CD4-positive, alpha-beta T cell (primary cell): ENCODE measurements at places on chromosomes 1 and 21.

DNA sequence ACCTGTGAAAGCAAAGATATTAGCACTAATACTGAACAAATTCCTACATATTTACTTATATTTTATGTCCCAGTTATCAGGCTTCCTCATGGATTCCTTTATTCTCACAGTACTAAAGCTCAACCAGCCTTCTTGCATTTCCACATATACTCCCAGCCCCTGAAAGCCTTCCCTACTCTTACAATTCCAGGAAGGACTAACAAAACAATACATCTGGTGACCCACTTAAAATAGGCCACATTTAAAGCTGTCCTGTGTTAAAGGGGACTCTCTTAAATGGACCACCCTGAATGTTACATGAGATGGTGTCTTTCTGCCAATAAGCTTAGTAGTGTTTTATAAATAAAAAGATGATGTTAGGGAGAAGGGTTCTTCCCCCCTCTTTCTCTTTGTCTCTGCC lies 54.4 kb downstream of the NTMT2 start:
- H3K27me3 ChIP-seq: peaks cover 11% of the 10 kb centered on the region
- no peak overlapping the region for H3K4me3 ChIP-seq
- no peak for DNase-seq

GRCh38 chr1:76840278-76840677 lies 27.0 kb upstream of the ST6GALNAC5 start:
- DNase-seq: no peak
- no peaks in the 10 kb centered on the region for H3K27me3 ChIP-seq
- H3K36me3 ChIP-seq: no peaks in the 10 kb centered on the region
- no peak overlapping the region for H3K4me3 ChIP-seq
- no peaks in the 10 kb centered on the region for H3K4me1 ChIP-seq

DNA sequence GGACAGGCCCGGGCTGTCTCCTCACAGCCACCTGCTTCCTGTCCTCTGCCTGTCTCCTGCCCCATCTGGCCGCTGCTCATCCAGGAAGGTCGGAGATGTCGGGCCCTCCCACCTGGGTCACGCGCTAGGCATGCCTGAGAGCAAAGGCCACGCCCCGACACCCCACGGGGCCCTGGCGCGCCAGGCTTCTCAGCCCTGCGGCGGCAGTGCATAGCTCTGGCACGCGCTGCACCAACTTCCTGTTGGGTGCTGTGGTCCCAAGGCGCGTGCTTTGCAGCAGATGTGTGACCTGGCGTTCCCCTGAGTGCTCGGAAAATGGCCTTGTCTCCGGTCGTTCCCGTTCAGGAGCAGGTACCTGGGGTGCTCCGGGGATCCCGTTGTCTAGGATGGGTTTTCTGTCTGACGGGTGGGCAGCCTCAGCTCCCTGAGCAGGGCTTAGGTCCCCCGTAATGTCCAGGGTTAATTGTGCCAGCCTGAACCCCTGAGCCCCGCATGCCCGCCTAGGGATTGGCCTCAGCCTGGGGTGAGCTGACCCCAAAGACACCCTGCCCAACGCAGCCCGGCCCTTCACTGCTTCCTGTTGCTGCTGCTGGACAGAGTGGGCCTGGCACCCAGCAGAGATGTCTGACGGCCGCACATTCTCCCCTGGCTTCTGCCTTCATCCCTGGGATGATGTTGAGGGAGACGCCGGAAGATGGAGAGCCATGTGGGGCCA lies 19.4 kb upstream of the KCNAB2 start:
- H3K4me1 ChIP-seq: peaks cover 62% of the 10 kb centered on the region
- peaks cover 19% of the 10 kb centered on the region for H3K36me3 ChIP-seq
- peak; percentile 90 for DNase-seq

- H3K27me3 ChIP-seq: no peaks in the 10 kb centered on the region
- DNase-seq: no peak
- H3K4me1 ChIP-seq: no peaks in the 10 kb centered on the region
- H3K36me3 ChIP-seq: no peaks in the 10 kb centered on the region
- no peak overlapping the region for H3K4me3 ChIP-seq
- no peak overlapping the region for H3K27ac ChIP-seq
Measured at GRCh38 chr1:71522721-71523120, 441.9 kb upstream of the ZRANB2 start.

DNA sequence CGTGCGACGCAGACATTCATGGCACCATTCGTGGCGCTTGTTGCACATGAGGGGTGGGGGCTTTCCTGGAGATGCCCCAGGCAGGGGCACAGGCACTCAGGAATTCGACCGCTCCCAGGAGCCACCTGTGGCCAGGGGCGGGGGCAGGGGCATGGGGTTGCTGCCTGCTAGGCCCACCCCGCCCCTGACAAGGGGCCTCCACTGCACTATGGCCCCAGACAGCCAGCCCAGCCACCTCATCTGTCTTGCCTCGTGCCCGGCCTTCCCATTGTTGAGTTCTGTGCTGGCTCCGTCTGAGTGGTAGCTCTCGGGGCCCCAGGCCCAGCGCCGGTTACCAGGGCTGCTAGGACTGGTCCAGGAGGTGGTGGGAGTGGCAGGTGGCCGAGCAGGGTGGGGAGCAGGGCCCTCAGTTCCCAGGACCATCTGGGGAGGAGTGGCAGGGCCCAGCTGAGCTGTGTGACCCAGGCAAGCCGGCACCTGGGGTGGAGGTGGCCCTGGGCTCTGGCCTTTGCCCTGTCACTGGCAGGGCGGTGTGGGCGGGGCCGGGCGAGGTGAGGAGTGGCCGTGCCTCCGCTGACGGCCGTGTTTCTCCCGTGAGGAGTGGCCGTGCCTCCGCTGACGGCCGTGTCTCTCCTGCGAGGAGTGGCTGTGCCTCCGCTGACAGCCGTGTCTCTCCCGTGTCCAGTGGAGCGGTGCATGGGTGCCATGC lies 1.9 kb downstream of the PLCH2 start:
- no peaks in the 10 kb centered on the region for H3K4me1 ChIP-seq
- H3K36me3 ChIP-seq: no peaks in the 10 kb centered on the region
- no peak overlapping the region for H3K4me3 ChIP-seq
- DNase-seq: no peak
- no peaks in the 10 kb centered on the region for H3K27me3 ChIP-seq
- H3K27ac ChIP-seq: no peak overlapping the region

DNA sequence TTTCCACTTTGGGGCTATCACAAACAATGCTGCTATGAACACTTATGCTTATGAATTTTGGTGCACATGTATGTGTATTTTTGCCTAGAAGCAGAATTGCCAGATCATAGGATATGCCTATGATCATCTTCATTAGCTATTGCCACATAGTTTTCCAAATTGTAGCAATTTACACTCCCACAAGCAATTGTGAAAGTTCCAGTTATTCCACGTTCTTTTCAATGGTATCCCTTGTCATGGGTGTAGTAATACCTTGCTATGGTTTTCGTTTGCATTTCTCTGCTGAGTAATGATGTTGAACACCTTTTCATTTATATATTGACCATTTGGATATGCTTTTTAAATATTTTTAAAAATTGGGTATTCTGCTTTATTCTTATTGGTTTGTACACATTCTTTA lies 82.6 kb downstream of the MTR start:
- peaks cover 47% of the 10 kb centered on the region for H3K36me3 ChIP-seq
- H3K4me3 ChIP-seq: no peak overlapping the region

- H3K36me3 ChIP-seq: no peaks in the 10 kb centered on the region
- peaks cover 13% of the 10 kb centered on the region for H3K4me1 ChIP-seq
- H3K27me3 ChIP-seq: no peaks in the 10 kb centered on the region
- DNase-seq: no peak
- no peak overlapping the region for H3K27ac ChIP-seq
Measured at GRCh38 chr1:11783556-11783955, 21.6 kb downstream of the C1orf167 start.

DNA sequence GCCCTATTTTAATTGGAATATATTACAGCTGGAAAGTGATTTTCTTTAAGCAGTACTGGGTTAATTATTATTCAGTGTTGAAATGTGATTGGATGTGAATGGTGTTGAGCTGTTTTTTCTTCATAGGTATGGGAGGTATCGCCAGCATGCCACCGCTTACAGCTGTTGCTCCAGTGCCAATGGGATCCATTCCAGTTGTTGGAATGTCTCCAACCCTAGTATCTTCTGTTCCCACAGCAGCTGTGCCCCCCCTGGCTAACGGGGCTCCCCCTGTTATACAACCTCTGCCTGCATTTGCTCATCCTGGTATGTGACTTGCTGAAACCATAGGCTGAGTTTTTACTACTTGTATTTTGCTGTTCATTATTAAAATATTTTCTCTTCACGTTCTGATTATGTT lies 107.7 kb downstream of the ITSN1 start:
- no peak overlapping the region for H3K27ac ChIP-seq
- H3K27me3 ChIP-seq: no peaks in the 10 kb centered on the region
- DNase-seq: no peak
- no peak overlapping the region for H3K4me3 ChIP-seq

DNA sequence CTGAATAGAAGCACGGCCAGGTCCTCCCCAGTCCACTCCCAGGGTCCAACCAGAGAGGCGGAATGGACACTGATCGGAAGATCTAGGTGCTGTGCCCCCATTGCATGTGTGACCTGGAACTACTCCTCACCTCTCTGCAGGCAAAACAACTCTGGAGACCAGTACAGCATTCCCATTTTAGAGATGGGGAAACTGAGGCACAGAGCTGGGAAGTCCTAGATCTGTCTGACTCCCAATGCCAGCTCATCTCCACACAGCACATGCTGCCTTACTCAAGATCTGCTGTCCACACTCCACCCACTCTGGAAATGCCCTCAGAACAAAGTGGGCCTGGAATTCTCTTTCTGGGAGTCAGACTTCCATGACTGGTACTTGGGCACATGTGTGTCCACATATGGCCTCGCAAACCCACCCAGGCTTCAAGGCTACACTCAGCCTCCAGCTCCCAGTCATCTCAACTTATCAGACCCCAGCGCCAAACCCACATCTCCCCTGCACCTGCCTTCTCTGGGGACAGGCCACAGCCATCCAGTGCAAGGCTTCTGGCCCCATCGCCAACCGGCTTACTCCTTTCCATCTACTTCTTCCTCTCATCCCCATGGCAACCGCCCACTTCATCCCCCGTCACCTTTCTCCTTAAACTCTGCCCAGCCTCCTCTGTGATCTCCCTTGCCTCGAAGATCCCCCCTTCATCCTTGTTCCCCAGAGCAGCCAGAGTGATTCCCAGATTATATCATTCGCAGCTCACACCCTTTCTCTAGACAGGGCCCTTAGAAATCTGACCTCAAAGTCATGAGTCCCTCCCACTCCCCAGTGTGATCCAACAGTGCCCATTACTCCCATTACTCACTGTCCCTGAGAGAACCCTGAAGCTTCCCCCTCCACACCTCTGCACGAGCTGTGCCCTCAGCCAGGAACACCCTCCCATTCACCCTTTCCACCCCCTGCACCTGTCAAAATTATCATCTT lies 2.7 kb downstream of the COL8A2 start:
- H3K27me3 ChIP-seq: peaks cover 24% of the 10 kb centered on the region
- no peaks in the 10 kb centered on the region for H3K36me3 ChIP-seq
- no peak overlapping the region for H3K4me3 ChIP-seq
- peaks cover 16% of the 10 kb centered on the region for H3K4me1 ChIP-seq
- no peak for DNase-seq

DNA sequence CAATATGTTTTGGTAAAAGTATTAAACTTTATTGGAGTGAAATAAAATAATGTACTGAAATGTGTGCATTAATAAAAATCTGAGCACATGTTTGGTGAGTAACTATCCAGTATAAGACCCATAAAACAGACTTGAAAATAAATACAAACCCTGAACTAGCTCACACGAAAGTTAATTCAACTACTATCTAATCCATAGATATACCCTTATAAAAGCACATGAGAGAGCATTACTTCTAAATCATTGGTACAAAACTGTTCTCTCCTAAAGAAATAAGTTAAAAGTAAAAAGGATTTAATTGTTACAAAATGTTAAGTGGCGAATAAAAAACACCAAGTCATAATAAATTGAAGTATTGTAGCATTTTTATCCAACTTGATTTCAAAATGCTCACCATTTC lies 295.6 kb downstream of the PTPRC start:
- no peaks in the 10 kb centered on the region for H3K36me3 ChIP-seq
- DNase-seq: no peak
- H3K4me1 ChIP-seq: peaks cover 13% of the 10 kb centered on the region
- H3K27ac ChIP-seq: peak overlapping the region; percentile 42

DNA sequence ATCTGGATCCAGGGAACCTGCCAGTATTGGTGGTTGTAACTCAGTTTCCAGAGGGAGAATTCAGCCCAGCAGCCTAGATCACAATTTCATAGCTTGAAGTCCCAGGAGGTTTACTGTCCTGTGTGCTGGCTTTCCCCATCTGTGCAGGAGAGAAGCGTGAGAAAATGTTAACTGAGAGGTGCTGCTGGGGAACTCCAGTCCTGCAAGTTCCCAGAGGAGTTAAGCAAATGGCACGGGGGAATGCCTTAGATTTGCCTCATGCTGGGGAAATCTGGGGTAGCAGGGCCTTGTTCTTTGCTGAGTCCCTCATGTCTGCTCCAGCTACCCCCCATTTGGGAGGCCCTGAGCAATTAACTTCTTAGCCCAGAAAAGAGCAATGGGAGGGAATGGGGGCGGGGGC lies 25.1 kb upstream of the SLAMF6 start:
- H3K4me3 ChIP-seq: no peak overlapping the region
- no peaks in the 10 kb centered on the region for H3K27me3 ChIP-seq
- DNase-seq: no peak
- H3K4me1 ChIP-seq: peaks cover 29% of the 10 kb centered on the region
- H3K36me3 ChIP-seq: peaks cover 67% of the 10 kb centered on the region

- no peak overlapping the region for H3K27ac ChIP-seq
- H3K4me1 ChIP-seq: no peaks in the 10 kb centered on the region
- H3K36me3 ChIP-seq: no peaks in the 10 kb centered on the region
- peaks cover 7% of the 10 kb centered on the region for H3K27me3 ChIP-seq
Measured at GRCh38 chr1:165467706-165468105, 22.8 kb upstream of the RXRG start.

DNA sequence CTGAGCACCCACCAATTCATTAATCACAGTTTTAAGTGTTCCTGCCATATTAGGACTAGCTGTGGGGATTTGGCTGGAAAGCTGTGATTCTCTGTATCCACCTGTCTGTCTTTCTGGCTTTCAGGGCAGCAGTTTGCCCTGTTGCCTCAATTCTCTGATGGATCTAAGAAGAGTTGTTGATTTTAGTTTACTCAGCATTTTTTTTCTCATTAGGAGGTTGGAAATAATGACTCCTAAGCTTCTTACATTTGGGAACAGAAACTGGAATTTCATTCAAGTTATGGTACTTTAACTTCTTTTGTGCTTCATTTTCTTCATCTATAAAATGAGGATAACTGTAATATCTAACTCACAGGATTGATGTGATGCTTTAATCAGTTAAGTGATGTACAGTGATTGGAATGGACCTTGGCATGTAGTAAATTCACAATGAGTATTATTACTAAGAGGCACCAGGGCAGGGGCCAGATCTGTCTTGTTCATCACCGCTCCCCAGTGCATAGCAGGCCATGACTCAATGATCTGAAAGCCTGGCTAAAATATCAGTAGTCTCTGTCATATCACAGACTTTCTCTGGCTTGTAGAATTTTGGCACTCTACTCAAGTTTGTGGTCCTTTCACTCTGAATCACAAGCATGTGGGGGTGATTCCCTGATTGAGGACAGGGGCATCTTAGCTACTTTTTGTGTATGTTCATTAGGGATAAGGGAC lies 51.4 kb upstream of the GREM2 start:
- no peak overlapping the region for H3K27ac ChIP-seq
- no peak overlapping the region for H3K4me3 ChIP-seq
- no peaks in the 10 kb centered on the region for H3K27me3 ChIP-seq
- H3K4me1 ChIP-seq: peaks cover 15% of the 10 kb centered on the region

- DNase-seq: no peak
- H3K27me3 ChIP-seq: peaks cover 10% of the 10 kb centered on the region
Measured at GRCh38 chr1:236052232-236052993, 12.5 kb downstream of the NID1 start.
